Ovary (tissue), 10 donors: ENCODE measurements at places on chromosomes 2 and 18.

GRCh38 chr2:28394331-28394877 is 1.7 kb downstream of the FOSL2 start:
- DNase-seq: peak; percentile 73

GRCh38 chr2:21020031-21020667 is 23.7 kb downstream of the APOB start:
- DNase-seq: no peak

GRCh38 chr2:130845505-130846085 is 8.9 kb downstream of the ARHGEF4 start:
- DNase-seq: no peak

- DNase-seq: no peak
Measured at GRCh38 chr2:66889632-66889882, 454.6 kb downstream of the MEIS1 start.

DNA sequence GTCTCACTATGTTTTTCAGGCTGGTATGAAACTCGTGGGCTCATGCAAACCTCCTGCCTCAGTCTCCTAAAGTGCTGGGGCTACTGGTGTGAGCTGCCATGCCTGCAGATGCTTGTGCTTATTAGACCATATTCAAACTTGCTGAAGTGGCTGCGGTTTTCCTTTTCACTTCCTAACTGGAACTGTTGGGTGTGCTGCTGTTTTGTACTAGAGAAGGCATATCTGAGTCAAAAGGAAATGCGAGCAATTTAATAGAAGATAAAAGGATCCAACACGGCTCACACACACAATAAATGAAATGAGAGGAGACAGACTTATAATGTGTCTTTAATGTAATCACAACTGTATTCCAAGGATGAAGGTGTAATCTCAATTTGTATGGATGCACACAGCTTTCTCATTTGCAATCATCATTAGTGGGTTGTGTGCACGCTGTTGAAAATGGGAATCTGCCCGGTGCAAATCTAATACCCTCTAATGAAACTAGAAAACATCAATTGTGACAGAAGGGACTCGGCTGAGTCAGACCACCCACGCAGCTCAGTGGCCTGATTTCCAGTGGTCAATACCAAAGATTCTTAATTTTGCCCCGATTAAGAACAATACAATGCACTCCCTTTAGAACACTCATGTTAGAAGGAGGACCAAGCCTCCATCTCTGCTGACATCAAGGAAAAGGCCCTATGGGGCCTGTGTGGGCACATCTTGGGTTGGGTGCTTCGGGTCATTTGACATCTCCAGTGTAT is 532.7 kb downstream of the TDRD15 start:
- no peak for DNase-seq

DNA sequence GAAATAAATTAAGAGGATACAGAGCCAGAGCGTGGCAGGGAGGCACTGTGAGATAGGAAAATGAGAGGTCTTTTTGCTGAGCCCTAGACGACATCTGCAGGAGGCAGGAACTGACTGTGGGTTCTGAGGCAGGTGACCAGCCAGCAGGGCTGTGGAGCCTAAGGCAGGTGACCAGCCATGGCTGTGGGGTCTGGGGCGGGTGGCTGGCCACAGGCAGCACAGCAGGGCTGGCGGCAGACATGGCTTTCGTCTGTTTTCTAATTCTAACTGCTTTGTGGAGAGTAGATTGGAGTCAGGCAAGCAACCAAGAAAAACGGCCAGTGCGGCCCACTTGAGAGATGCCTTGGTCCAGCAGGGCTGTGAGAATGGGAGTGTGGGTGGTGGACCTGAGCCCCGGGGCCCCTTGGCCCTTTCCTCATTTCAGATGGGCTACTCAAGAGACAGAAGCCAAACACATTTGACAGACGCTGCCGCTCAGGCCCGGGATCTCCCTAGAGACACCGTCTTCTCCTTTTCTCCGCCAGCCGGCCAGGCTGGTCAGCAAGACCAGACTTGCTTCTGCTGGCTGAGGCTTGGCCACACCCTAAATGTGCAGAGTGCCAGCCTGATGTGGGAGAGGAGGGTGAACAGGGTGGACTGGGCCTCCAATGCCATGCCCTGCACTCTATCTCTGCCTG is 19.7 kb upstream of the GNAL start:
- DNase-seq: no peak

- DNase-seq: no peak
Measured at GRCh38 chr2:132466428-132467028, 49.9 kb downstream of the GPR39 start.

DNA sequence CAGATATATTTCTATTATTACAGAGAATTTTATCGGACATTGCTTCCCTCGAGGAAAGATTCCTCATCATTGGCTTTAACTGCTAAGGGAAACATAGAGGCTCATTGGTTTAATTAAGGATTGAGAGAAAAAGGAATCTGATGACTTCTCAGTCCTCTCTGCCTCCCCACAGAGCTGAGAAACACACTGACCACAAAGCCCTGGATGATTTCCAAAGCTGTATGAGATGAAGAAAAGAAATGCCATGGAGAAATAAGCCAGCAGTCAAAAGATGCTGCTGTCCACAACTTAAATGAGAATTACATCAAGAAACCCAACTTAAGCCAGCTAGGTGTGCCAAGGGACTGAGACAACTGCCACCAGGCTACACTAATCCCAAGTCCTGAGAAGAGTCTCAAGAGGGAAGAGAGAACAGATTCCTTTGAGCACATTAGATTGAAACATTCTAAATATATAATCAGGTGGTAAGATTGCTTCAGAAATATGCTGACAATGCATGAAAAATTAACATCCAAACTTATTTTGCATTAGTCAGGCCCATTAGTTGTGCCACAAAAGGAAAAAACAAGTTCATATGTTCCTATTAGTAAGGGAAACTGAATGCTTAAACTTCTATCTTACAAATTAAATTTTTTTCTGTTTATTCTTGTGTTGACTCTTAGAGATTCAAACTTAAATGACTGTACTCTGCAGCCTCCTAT is 308.1 kb upstream of the CYRIA start:
- no peak for DNase-seq

DNA sequence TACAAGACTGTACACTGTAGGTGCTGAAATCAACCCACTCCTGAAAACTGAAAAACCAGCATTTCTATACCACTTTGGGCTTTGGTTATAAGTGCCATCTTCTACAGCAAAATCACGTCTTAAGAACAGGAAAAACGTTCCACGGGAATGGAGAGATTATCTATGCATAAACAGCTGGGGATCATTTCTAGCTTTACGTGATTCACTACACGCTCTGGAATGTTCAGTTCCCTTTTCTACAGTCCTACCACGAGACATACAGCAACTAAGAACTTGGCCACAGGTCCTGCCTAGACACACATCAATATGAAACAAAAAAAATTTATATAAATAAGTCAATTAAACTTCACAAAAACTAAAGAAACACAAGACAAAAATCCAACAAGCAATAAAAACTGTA is 3.6 kb downstream of the CXCR4 start:
- no peak for DNase-seq

DNA sequence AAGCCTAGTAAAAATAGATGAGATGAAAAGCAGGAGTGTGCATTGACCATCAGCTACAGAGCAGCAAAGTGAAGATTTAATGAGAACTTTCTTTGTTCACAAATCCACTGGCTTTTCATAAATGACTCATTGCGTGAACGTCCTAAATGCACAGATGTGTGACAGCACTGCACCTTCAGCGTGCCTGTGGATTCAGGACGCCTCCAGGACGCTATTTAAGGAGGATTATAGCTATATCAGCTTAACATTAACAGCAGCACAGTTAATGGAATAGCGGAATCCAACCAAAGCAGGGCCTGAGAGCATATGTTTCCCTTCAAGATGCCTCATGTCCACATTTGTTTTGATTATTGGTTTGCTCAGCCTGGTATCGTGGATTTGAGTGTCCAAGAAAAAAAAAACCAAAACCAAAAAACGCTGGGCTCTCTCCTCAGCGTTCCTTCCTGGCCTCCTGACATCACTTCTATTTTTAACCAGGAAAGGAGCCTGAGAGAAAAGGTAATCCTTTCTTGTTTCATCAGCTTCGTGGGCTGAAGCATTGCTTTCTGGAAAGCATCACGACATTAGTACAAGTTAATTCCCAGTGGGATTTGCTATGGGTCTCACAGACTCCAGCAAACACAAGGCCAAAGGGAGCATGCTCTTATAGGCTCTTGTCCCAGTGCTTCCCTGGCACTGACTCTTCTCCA is 447.0 kb upstream of the SMIM21 start:
- DNase-seq: no peak

DNA sequence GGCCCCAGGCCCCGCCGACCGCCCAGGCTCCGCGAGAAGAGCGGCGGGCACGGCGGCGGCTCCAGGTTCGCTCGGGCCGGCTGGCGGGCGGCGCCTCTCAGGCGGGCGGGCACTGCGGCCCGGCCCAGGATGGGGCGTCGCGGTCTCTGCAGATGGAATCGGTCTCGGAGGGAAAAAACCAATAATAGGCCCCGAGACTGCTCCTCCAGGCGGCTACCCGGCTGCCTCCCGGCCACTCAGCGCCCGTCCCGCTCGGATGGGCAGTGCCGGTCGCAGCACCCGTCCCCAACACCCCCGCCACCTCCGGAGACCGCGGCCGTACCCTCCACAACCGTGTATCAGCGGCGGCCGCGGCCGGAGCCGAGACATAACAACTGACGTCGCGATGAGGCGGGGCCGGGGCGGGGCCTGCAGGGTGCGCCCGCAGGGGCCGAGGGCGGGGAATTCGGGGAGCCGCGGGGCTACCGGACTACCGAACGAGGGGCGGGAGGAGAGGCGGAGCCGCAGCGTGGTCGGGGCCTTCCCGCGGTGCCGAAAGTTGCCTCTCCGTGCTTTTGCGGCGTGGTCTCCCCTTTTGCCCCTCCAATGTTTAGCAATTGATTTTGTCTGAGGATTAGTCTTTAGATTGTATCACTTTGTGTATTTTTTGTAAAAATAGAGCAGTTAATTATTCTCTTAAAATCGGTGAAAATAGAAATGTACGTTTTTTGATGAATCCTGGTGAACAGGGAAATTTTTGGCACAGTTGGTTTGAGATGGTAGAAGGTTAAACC is at the start of gene RNF103:
RNF103 (minus strand) TSS at position 372 of the 773 bp plus-strand sequence. CDS start 979 bp downstream, outside the sequence.
- DNase-seq: peak; percentile 96

GRCh38 chr2:55786280-55786679 is 92.6 kb upstream of the PNPT1 start:
- DNase-seq: no peak

- DNase-seq: no peak
Measured at GRCh38 chr2:144162652-144163051, 357.3 kb downstream of the ZEB2 start.

GRCh38 chr2:149152469-149152953 is 114.0 kb downstream of the LYPD6B start:
- no peak for DNase-seq

- no peak for DNase-seq
Measured at GRCh38 chr2:24643051-24643450, 150.1 kb downstream of the PTRHD1 start.

DNA sequence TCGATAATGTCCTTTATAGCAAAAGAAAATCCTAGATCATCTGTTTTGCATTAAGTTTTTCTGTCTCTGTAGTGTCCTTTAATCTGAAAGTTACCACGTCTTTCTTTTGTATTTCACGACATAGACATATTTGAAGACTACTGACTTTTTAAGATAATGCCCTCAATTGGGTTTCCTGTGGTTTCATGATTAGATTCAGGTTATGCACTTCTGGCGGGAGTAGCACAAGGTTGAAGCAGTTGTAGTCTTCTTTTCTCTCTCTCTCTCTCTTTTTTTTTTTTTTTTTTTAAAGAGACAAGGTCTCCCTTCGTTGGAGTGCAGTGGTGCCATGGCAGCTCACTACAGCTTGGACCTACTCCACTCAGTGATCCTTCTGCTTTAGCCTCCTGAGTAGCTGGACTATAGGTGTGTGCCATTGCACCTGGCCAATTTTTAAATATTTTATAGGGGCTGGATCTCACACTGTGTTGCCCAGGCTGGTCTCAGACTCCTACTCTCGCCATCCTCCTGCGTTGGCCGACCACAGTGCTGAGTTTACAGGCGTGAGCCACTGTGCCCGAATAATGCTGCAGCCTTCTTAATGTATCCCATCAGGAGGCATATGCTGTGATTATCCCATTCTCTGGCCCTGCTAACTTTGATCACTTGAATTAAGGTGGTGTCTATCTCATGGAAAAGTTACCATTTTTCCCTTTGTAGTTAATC is 3.9 kb downstream of the INPP4A start:
- no peak for DNase-seq

- DNase-seq: no peak
Measured at GRCh38 chr18:67010919-67011318, 407.0 kb upstream of the CDH19 start.

- no peak for DNase-seq
Measured at GRCh38 chr2:201205515-201205849, 22.5 kb downstream of the CASP10 start.

DNA sequence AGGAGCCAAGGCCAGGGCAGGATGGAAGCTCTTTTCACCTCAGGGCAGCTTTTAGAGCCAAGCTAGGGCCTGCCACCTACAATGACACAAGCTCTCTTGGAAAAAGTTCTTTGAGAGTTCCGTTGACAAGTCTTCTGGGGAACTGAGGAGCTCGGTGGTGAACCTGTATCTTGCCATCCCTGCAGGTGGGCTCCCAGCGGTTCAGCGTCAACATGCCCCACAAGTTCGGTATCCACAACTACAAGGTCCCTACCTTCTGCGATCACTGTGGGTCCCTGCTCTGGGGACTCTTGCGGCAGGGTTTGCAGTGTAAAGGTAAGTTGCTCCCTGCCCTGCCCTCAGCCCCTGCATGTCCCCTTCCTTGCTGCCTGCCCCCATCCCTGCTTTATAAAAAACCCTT is 312.8 kb upstream of the EPAS1 start:
- no peak for DNase-seq

DNA sequence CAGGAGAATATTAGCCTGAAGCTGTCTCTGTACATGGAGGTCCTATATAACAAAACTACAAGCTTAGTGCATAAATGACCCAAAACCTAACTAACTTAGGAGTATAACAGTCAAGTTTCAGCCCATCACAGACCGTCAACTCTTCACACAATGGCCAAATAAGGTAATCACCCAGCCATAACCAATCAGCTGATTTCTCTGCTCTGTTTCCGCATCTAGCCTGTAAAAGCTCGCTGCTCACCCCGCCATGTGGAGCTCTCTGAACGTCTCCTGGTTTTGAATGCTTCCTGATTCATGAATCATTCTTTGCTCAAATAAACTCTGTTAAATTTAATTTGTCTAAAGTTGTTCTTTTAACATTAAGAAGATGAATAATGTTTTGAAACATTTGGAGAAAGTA is 593.6 kb downstream of the TMX3 start:
- no peak for DNase-seq
